Stimulated activated CD8-positive, alpha-beta memory T cell treated with anti-CD3 and anti-CD28 coated beads, Interleukin-2, amount 100 ng/mL, for 1 hour (primary cell): ENCODE measurements at places on chromosomes 5 and 9.

DNA sequence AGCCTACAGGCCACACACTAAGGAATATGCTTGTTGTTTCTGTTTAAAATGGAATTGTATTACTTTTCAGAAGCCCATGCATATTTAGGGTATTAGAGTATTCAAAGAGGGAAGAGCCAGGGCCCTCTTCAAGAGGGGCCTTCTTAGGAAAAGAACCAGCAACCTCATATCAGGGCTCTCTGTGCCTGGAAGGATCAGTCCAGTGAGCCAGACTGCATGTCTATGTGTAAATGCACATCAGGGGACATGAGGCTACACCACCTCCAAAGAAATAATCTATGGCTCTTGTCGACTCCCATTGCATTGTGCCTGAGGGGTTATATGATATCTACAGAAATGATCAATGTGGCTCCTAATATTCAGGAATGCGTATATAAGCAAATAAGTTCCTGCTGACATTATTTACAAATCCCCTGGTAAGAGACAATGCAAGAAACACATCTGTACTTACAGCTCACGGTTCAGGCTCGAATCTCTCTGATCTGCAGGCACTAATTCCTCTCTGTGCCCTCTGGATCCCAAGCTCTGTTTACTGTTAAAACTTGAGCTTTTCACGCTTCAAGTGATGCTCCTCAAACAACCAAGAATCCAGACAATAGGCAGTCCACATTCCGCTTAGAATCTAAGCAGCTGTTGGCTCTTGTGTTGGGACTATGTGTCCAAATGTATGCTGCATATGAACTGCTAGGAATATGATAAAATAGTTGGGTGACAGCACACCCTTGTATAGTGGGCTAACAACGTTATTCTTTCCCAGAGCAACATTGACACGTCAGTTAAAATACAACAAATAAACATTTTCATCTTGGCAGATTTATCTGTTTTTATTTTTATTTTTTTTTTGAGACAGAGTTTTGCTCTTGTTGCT lies 150.2 kb upstream of the KLF9 start:
- no peak for DNase-seq

- DNase-seq = no peak
Observed at GRCh38 chr9:104780796-104781395, 17.0 kb downstream of the NIPSNAP3B start.

- DNase-seq = no peak
Observed at GRCh38 chr5:99866740-99867139, 668.4 kb upstream of the FAM174A start.

DNA sequence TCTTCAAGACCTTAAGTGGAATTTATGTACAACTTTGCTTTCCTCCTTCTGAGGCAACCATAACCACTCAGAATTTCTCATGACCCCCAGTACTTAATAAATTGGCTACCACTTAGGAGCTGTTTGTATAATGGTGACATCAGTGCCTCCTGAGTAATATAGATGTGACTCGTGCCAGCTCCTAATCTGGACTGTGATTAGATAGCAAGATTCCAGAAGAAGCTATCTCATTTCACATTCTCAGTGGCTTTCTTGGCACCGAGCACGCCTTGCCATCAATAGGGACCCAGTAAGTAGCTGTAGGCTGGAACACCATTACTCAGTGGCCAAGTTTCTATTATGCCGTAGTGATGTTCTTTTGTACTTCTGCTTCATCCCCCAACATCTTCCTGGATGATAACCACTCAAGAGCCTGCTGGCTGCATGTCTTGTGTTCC lies 228.8 kb downstream of the CD180 start:
- DNase-seq = no peak

DNA sequence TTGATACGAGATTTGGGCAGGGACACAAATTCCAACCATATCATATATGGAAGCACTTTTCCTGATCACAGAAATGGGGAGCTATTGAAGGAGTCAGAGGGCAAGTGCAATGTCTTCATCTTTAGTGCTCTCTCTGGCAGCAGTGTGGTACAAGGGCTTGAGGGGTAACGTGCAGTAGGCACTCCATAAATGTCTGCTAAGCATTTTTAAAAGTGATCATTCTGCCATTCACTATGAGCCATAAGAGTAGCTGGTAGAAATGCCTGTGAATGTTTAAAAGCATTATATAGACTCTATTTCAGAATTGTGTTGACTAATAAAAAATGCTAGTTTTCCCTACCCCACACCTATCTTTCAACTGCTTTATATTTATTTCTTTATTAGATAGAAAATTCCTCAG lies 61.1 kb upstream of the DHFR start:
- DNase-seq = no peak

DNA sequence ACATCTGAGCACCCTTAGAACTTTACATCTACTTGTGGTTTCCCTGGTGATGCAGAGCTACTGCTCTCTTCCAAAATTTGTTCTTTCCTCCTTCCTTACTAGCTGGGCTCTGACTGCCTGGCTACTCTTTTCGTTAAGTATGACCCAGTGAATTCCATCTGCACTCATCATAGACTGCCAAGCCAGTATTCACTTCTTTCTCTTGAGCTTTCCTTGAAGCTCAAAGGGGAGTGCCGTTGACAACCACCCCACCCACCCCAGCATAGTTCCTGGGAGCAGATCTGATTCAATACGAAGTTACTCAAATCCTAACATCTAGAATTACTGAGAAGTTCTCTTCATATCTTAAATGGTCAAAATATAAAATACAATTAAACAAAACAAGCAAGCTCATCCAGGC lies 190.5 kb downstream of the ADAMTS12 start:
- no peak for DNase-seq

DNA sequence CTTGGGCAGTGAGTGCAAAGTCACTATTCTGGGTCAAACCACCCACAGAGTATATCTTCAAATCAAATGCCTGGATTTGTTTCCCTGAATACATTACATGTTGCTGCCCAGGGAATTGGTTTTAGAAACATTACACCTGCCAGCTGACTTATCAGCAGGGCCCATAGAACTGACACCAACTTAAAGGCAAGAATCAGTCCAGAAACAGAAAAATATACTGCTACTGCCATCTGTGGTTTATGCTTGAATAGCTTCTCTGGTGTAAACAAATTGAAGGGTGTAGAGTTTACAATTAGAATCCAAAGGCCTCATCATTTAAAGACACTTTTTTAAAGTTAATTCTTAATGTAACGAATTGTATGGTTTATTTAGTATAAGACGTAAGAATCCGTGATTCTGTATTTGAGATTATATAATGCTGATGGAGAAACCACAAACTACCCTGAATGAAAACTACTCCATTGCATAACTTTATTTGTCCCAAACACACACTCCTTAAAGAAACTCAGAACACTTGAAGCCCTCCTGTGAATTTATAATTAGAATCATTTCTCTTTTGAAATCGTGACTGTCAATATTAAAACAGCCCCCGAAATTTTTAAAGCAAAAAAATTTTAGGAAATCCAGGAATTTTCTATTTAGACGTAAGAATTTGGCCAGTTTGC lies 6.2 kb downstream of the NR6A1 start:
- no peak for DNase-seq

GRCh38 chr9:13705373-13705772 lies 425.9 kb upstream of the MPDZ start:
- DNase-seq = no peak

DNA sequence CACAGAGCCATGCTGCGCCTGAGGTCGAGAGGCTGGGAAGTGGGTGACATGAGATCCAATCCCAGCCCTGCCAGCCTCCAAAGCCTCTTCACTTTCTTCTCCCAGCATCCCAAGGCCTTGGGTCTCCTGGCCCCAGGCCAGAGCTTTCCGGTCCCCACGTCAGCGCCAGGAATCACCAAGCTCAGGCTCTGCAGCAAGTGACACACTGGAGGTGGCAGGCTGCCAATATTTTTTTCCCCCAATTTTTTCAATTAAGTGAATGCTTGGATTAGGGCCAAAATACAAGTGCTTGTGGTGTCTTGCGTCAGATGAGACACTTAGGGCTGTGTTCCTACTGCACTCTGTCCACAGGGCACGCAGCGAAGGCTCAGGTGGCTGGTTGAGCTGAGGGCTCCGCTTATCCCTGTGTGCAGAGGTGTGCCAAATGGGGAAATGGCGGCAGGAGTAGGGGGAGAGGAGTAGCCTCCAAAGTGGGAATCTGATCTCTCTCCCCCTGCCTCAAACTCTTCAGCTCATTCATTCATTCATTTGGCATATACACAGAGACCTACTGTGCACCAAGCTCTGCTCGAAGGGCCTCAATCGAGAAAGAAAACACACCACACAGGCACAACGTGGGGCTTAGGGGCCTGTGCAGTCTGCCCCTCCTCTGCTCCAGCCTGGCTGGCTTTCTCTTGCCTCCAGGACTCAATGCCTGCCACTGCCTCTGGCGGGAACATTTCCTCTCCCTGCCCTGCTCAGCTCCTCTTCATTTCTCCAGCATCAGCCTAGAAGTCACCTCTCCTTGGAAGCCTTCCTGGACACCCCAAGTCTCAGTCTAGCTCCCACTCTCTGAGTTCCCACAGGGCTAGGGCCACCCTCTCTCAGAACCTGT lies 16.6 kb downstream of the SH3PXD2B start:
- no peak for DNase-seq

- DNase-seq = no peak
Observed at GRCh38 chr9:92385001-92385400, 19.4 kb downstream of the OGN start.

DNA sequence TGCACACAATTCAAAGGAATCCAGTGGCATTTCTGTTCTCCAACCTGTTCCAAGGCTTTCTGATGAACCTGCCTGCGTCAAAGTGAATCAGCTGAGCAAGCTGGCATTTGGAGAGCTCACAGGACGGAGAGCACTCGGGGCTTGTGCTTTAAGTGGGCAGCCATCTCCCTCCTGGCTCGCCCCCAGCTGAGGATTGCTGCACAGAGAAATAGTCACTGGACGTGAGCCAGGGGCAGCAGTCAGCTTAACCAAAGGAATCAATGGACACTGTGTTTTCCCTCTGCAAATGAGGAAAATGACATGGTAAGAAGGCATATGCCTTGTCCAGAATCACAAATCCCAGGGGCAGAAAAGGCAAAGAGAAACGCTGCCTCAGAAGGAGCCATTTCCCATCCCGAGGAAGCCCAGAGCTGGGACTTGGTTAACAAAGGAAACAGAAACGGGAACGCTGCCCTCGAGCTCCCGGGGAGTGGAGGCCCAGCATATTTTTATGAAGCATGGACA lies 299.4 kb downstream of the ZSWIM6 start:
- no peak for DNase-seq

- no peak for DNase-seq
Observed at GRCh38 chr5:14407746-14408175, 173.8 kb upstream of the OTULINL start.

GRCh38 chr9:22041775-22042174 lies 32.7 kb upstream of the CDKN2B start:
- DNase-seq = no peak

GRCh38 chr9:20562051-20562450 lies 60.2 kb downstream of the MLLT3 start:
- DNase-seq = no peak

DNA sequence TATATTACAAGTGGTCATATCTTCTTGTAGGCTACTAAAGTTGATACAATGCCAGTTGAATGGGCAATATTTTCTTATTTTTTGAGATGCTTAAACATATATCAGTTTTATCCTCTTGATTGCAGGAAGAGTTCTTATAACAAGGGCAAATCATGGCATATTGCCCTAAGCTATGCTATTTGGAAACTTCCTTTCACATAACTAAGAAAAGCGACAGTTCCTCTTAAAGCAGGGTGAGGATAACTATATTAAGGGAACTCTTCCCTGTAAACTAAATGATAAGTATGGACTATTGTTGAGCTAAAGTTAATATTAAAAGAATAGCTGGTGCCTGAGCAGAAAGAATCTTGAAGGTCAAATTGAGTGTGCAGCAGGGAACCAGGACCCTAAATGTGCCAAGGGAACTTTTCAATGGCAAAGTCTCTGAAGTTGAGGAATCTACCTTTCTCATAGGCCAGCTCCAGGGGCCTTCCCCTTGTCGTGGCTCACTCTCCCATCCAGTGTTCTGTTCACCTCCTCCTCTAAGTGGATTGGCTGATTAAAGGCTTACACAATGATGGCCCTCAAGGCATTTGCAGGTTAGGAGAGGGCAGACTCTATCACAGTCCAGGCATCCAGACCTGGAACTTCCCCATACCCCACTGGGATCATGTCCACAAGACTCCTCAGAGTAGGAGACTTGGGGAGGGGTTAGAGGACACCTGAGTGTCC lies 26.8 kb downstream of the FYB1 start:
- no peak for DNase-seq

GRCh38 chr5:149857499-149857898 lies 87.1 kb downstream of the PDE6A start:
- DNase-seq = no peak

- no peak for DNase-seq
Observed at GRCh38 chr9:129617167-129617566, 3.7 kb downstream of the C9orf50 start.

- DNase-seq = no peak
Observed at GRCh38 chr9:26033336-26033735, 355.1 kb upstream of the TUSC1 start.

DNA sequence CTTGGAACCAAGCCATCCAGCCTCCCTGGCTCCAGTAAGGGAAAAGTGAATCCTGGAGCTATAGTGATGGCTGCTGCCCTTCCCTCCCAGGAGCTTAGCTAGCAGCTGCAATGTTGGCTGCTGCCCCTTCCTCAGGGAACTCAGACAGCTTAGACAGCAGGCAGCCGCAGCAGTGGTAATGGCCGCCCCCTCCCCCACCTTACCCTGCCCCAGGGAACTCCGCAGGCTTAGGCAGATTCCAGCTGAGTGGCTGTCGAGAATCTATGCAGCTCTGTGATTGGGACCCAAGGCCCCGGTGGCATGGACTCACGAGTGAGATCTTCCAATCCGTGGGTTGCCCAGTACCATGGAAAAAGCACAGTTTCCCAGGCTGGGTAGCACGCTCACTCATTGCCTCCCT lies 378.6 kb downstream of the NNT start:
- DNase-seq = no peak

DNA sequence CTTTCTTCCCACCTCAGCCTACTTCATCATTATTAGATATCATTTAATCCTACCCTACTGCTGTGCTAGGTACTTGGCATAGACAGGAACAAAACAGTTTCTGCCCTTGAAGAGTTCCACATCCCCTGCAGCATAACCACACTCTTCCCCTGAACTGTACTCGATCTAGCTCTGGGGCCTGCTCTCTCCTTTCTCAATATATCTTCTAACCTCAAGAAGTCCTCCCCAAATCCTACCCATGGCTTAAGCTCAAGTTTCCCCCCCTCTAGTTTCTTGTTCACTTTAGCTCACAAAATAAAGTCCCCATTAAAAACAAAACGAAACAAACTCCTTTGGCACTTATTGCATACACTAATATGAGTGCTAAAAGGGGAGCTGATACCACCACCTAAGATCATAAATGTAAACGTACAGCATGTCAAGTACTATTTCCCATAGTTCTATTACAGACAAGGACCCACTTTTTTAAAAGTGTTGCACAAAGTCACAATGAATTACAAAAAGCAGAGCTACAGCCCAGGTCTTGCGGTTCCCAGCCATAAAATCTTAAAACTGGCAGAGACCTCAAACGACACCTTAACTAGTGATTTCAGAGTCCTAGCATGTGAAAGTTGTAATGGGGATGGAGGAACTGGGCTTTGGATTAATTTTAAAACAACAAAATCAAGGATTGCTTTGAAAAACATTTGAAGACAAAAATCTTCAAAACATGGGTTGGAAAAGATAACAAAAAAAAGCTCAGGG lies 80.7 kb downstream of the PTPDC1 start:
- DNase-seq = no peak
